ENCODE measurements at places on chromosomes 4 and X.

GRCh38 chr4:176534566-176534965 is 214.8 kb downstream of the SPCS3 start:
- DNase-seq: no peak
- no peak overlapping the region for H3K4me3 ChIP-seq
- H3K27me3 ChIP-seq: no peaks in the 10 kb centered on the region
- H3K4me1 ChIP-seq: no peaks in the 10 kb centered on the region
- no peak overlapping the region for H3K27ac ChIP-seq

DNA sequence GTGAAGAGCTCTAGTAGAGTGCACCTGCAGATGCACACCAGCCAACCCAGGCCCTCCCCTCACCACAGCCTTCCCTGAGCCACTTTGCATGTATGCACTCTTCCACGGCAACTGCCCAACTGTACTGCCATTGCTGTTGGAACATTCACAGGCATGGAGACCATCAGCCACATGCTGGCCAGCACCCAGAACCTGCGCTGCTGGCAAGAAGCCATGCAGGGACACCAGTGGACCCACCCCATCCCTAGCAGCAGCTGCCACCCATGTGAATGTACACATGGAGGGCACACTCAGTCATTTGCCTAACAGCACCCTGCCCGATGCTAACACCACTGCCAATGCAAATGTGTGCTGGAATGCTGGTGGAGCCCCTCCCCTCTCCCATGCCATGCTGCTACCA is 35.6 kb downstream of the FAM47B start:
- H3K27ac ChIP-seq: no peak overlapping the region
- DNase-seq: no peak
- H3K36me3 ChIP-seq: no peaks in the 10 kb centered on the region
- no peak overlapping the region for H3K4me3 ChIP-seq

- no peaks in the 10 kb centered on the region for H3K27me3 ChIP-seq
- no peak overlapping the region for H3K4me3 ChIP-seq
- H3K4me1 ChIP-seq: no peaks in the 10 kb centered on the region
- H3K27ac ChIP-seq: no peak overlapping the region
- peaks cover 96% of the 10 kb centered on the region for H3K36me3 ChIP-seq
- no peak for DNase-seq
Observed at GRCh38 chr4:153618833-153619232, 65.2 kb upstream of the TLR2 start.

DNA sequence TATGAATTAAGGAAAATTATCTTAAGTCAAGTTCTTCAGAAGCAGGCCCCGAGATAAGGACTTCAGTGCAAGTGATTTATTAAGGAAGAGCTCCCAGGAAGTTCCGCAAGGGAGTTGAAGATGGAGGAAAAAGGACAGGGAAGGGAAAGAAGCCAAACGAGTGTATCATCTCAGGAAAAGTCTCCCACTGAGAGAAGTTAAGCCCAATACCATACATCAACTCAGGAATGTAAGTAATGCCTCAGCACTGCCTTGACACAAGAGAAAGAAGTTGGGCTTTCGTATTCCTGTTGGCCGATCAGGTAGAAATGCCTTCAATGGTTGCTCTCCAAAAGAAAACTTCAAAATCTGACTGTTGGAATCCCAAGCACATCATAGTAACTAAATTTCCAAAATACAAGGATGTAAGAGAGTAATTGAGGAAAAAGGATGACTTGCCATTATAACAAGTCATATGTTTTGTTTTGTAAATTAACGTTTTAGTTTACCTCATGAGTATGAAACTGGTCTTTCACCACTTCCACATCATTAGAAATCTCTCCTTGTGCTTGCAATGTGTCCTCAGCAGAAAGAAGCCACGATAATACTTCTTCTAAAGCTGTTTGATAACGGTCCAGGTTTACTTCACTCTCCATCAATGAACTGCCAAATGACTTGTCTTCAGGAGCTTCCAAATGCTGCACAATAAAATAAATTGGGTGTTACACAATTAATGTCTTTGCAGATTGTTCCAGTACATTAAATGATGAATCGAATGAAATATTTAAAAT is 566.7 kb downstream of the DMD start:
- H3K4me3 ChIP-seq: no peak overlapping the region
- no peak overlapping the region for H3K27ac ChIP-seq
- no peaks in the 10 kb centered on the region for H3K4me1 ChIP-seq
- no peaks in the 10 kb centered on the region for H3K27me3 ChIP-seq
- no peak for DNase-seq

DNA sequence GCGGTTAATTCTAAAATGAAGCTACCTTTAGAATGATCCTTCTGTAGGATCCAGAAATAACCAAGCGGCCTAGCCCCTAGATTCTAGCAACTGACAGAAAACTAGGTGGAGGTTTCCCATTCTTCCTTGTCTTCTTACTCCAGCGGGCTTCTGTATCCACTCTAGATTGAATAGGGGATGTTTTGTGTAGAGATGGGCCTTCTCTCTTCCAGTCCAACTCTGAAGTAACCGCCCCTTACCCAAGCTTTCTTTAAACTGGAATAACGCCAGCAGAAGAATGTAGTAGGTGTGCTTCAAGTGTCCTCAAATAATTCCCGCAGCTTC is 386 bp upstream of the TMEM184C start:
- H3K27ac ChIP-seq: peak overlapping the region; percentile 90
- H3K4me3 ChIP-seq: peak overlapping the region; percentile 81
- H3K36me3 ChIP-seq: no peaks in the 10 kb centered on the region
- peaks cover 28% of the 10 kb centered on the region for H3K4me1 ChIP-seq
- DNase-seq: no peak

DNA sequence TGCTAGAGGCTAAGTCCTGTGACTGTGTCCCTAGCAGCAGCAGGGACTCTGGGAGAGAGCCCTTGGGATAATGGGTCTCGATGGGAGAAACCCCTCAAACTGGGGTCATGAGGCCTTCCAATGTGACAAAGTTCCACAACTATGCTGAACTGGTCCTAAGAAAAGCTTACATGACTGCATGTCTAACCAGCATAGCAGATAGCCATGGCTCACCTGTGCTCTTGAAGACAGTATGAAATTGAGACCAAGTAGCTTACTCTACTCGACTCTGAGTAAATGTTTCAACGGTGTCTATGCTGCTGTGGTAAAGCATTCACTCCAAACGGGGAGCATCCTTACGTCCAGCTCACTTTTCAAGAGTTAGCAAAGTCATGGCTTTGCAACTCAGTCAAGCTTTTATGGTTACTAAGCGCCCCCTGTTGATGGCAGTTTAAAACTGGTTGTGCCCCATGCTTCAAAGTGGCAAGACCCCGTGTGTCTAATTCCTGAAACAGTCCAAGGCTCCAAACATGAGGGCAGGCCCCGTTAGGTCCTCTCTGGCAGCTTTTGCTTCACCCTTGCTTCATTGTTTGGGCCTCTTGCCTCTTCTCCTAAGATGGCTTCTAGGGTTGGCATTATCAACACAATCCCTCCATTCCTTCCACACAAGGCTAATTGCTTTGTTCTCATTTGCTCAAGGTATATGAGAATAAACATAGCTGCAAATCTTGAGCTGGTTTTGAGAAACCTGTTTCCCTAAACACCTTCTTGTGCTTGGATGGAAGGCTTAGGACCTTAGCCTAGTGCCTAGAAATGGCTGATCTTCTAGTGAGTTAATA is 46.6 kb downstream of the CCNG2 start:
- no peak overlapping the region for H3K4me3 ChIP-seq
- H3K27me3 ChIP-seq: no peaks in the 10 kb centered on the region
- no peaks in the 10 kb centered on the region for H3K36me3 ChIP-seq
- DNase-seq: peak; percentile 60
- no peak overlapping the region for H3K27ac ChIP-seq
- peaks cover 6% of the 10 kb centered on the region for H3K4me1 ChIP-seq

- H3K27me3 ChIP-seq: no peaks in the 10 kb centered on the region
- peak overlapping the region; percentile 17 for H3K4me3 ChIP-seq
- no peaks in the 10 kb centered on the region for H3K36me3 ChIP-seq
- no peak for DNase-seq
Observed at GRCh38 chr4:89299153-89299791, 8.3 kb downstream of the GPRIN3 start.

DNA sequence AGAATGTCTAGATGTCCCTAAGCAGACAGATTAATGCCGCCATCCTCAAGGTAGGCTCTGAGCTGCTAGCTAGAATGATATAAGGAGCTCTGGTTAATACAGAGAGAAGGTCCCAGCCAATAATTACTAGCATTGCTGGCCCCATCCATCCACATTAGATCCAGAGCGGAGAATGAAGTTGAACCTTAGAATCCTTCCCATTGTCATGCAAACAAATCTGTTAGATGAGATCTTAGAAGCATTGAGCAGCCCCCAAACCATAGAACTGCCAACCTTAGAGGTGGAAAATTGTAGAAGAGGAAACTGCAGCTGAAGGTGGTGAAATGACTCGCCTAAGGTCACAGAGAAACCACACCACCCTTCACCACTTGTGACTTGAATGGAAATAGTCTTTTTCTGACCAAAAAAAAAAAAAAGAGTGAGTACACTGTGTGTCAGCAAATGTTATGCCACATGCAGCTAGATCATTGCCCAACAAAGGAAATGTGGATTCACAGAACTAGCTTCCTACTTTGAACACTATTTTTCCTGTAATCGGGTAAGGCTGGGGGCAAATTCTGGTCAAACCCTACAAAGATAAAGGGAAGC is 162.1 kb downstream of the SMIM20 start:
- H3K27ac ChIP-seq: no peak overlapping the region
- H3K4me3 ChIP-seq: no peak overlapping the region
- H3K4me1 ChIP-seq: peaks cover 17% of the 10 kb centered on the region
- DNase-seq: no peak
- no peaks in the 10 kb centered on the region for H3K27me3 ChIP-seq

- no peaks in the 10 kb centered on the region for H3K36me3 ChIP-seq
- no peak overlapping the region for H3K4me3 ChIP-seq
- no peaks in the 10 kb centered on the region for H3K27me3 ChIP-seq
- DNase-seq: no peak
Observed at GRCh38 chr4:65340382-65341109, 329.7 kb downstream of the EPHA5 start.

GRCh38 chr4:20264688-20265087 is 13.0 kb downstream of the SLIT2 start:
- H3K36me3 ChIP-seq: no peaks in the 10 kb centered on the region
- DNase-seq: no peak
- no peaks in the 10 kb centered on the region for H3K4me1 ChIP-seq
- no peak overlapping the region for H3K4me3 ChIP-seq

- no peak overlapping the region for H3K4me3 ChIP-seq
Observed at GRCh38 chrX:136619899-136620505, 28.0 kb upstream of the CD40LG start.

DNA sequence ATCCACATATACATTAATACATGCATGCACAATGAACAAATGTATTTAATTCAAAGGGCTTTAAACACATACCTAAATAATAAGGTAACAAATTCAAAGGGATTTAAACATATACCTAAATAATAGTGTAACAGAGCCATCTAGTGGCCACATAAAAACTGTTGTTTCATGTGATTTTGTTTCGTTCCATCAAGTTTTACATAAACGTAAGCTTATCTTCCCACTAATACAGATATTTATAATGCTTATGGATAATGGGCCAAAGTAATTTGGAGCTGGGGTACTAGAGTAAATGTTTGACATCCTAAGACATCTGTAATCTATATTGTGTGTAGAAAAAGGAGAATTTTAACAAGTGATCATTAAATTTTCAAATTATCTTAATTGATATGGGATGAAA is 82.3 kb downstream of the PRSS12 start:
- no peaks in the 10 kb centered on the region for H3K4me1 ChIP-seq
- H3K36me3 ChIP-seq: no peaks in the 10 kb centered on the region
- no peak overlapping the region for H3K27ac ChIP-seq
- DNase-seq: no peak
- no peak overlapping the region for H3K4me3 ChIP-seq
- H3K27me3 ChIP-seq: no peaks in the 10 kb centered on the region

DNA sequence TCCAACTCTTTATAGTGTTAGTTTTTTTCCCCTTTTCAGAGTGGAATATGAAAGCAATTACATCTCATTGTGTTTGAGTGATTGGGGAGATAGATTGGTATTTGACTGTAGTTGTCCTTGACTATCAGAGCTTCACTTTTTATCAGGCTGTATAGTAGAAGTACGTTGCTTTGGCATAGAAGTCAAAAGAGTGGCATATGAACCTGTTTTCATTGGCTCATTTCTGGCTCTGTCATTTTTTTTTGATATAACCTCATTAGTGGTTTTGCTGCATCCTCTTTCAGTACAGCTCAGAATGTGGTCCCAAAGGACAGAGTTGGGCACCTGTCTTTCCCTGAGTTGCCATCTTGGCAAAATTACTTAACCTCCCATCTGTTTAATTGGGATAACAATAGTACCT is 1.4 kb downstream of the TMA16 start:
- H3K4me3 ChIP-seq: no peak overlapping the region
- no peak for DNase-seq
- H3K4me1 ChIP-seq: peaks cover 9% of the 10 kb centered on the region
- no peak overlapping the region for H3K27ac ChIP-seq
- H3K27me3 ChIP-seq: no peaks in the 10 kb centered on the region
- H3K36me3 ChIP-seq: no peaks in the 10 kb centered on the region

All from T-cell (primary cell).